ENCODE measurements at places on chromosomes 7 and 10.

GRCh38 chr7:35748371-35748770 lies 52.5 kb upstream of the SEPTIN7 start:
- DNase-seq, result peak; percentile 49

DNA sequence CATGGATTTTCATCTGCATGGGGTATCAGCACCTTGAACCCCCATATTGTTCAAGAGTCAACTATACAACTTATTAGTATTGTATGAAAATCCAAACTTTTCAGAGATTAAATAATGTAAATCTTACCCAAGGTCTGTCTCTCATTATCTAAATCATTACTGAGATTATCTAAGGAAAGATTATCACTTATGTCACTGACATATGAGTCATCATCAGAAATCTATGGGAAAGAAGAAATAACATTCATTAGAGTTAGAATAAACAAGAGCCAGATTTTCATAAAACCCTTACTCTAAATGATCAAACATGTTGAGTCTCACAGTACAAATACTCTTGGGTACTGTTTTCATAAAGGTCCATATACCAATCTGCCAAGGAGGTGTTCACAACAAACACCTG lies 83.3 kb upstream of the GSDME start:
- no peak for DNase-seq

DNA sequence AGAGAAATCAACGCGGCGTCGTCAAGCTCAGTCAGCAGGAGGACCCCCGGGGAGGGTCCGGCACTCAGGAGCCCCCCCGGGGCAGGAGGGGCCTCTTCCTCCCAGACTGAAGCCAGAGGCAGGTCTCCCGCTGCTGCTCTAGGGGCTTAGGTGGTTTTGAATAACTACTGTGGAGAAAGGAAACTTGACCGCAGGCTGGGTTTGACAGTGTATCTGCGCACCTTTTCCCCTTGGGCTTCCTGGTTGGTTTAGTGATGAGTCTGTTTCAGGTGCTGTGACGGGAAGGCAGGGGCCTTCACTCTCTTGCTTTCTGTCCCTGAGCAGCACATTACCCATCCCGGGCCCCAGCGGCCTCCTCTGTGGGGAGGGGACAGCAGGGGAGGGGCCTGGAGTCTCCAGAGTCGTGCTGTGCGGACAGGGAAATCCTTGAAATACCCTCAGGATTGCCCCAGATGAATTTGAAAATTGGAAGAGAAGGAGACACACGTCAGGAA lies 262.2 kb downstream of the ADARB2 start:
- no peak for DNase-seq

DNA sequence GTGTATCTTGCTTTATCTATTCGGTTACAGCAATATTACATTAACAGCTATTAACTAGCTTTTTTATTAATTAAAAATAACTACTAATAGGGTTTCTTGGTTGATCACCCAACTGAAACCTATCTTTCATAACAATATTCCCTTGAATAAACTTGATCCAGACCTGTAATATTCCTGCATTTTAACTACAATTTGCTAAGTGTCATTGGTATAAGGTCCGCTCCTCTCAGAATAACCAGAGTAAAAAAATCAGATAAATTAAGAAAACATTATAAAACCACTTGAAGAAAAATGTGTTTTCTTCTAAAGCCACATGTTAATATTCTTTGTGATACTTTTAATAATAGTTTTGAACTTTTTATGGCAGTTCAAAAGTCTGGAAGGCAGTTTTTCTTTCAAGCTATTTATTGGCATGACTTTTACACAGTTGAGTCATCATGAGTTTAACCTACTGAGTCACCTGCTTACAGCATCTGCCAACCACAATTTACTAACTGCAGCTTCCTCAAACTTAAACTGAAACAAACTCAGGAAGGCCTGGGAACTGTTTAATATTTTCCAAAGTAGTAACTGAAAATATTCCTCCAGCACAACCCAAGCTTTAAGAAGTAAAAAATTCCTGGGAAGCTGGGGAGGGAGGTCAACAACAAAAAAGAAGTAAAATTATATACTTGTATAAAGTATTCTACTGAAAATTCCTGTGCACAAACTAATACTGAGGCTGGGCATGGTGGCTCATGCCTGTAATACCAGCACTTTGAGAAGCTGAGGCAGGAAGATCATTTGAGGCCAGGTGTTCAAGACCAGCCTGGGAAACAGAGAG lies 103.2 kb downstream of the NRBF2 start:
- peak; percentile 92 for DNase-seq

- no peak for DNase-seq
Observed at GRCh38 chr10:121600611-121601010, 2.4 kb upstream of the FGFR2 start.

GRCh38 chr10:107477266-107477665 lies 312.8 kb upstream of the SORCS1 start:
- no peak for DNase-seq

DNA sequence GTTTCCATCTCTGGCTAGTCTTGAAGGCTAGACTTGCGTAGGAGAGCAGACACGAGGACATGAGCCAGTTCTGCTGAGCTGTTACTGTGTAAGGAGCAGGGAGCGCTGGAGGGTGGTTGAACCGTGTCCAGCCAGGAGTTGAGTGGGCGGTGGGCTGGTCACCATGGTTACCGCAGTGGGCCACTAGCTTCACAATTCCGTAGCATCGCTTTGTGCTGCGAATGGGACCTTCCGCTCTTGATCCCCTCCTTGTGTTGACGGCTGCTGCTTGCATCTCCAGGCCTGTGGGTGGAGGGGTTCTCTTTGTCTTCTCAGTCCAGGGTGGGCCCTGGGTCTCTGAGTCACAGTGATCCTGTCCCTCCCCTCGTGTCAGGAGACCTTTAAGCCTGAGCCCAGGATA lies 49.4 kb upstream of the OCM start:
- DNase-seq, result no peak

- no peak for DNase-seq
Observed at GRCh38 chr10:30210296-30210695, 138.8 kb downstream of the MTPAP start.

DNA sequence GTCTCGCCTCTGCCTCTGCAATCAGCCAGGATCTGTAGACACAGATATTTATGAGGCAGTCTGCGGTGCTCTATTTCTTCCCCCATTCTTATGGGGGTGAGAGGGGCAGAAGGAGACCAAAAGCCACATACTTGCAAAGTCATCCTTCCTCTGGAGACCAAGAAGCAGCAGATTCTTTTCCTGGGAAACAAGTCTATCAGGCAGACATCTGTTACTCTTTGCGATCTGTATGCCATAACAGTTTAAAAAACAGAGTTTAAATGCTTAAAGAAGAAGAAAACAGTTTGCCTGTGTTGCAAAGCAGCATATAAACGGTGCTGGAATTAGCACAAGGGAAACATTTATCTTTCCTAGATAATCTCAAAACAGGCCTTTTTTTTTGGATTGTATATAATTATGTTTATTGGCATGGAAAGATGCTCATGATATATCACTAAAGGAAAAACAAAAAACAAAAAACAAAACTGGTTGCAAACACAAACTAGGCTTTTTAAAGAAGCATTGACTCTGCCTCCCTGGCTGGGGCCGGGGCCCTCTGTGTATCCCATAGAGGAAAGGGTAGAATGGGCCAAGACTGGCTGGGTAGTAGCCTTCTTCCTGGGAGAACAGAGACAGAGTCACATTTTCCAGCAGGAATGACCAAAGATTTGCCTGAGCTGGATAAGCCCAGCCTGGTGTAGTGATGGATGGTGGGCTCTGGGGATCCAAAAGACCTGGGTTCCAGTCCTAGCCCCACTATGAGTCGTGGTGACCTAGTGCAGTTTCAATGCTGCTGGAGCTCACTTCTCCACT lies 50.4 kb downstream of the RGS10 start:
- no peak for DNase-seq

GRCh38 chr10:98458809-98459784 lies 12.4 kb upstream of the HPS1 start:
- DNase-seq, result no peak

DNA sequence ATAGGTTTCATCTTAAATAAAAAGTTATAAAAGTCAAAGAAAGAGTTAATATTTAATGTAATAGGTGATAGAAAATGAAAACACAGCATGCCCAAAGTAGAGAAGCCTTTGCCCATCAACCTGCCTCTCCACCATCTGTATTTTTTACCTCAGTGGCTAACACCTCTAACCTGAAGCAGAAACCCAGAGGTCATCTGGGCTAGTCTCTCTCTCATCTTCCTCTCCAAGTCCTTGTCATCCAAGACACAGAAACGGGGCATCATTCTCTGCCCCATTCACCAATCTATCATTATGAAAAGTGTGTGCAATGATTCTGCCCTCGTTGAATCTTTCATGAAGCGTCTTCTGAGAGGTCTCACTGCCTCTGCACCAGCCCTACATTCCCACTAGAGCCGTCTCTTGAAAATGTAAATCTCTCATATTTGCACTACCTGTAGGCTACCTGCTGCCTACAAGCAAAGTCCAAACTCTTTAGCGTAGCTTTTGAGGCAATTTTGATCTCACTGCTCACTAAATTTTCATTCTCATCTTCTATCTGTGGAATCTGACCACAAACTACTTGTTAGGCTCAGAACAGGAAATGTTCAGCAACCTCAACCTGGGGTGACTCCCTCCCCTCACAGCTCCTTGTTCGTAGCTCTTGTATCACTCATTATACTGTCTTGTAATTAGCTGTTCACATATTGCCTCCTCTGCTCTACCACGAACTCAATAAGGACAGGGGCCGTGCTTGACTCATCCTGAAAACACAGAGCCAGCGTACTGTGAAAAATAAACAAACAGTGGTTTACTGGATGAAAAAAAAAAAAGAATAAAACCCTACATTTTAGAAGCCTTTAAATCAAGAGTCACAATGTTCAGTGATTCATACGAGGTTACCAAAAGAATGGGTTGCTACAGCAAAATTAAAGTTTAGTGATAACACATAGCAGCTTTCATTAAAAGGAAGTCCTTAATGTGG lies 83.1 kb downstream of the CTNNA3 start:
- DNase-seq, result peak; percentile 73

DNA sequence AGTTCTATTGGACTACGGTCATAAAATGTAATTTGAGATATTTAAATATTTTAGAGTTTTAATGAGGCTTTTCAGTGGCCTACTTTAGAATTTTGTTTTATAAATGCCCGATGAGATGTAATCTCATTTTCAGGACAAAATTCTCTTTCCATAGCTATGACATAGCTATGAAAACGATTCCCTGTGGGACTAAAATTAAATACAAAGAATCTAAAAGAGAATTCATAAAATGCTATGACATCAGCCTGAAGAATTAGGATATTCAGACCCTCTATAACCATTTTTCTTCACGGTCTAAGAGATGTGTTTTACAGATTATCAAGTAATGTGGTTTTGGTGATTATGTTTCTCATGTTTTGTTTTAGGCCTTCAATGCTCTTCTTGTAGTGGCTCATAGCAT lies 48.2 kb upstream of the ODAD2 start:
- peak; percentile 54 for DNase-seq

GRCh38 chr7:71860572-71860971 lies 551.6 kb downstream of the CALN1 start:
- DNase-seq, result peak; percentile 33

DNA sequence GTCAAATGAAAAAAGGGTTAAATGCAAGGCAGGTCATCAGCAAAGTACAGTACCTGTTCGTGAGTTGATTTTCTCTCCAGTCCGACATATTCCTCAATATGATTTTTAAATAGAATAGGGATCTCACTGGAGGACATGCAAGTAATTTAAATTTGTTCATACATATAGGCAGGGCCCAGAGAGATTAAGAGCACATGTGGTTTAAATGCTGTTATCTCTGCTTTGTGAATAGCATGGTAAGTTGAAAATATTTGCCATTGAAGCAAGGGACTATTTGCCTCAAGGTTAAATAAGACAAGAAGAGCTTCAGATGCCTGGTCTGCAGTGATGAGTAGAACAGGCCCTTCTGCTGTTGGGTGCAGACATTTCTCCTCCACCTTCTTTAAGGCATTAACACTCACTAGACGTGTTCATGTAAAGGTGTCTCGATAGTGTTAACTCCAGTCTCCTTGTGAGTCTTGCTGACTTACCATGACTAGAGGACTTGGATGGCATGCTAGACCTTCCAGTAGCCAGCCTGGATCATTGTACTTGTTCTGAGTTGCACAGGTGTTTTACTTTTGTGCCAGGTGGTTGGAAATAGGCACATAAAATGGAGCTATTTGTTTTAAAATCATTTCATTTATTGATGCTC lies 15.6 kb upstream of the AKR1C3 start:
- no peak for DNase-seq

DNA sequence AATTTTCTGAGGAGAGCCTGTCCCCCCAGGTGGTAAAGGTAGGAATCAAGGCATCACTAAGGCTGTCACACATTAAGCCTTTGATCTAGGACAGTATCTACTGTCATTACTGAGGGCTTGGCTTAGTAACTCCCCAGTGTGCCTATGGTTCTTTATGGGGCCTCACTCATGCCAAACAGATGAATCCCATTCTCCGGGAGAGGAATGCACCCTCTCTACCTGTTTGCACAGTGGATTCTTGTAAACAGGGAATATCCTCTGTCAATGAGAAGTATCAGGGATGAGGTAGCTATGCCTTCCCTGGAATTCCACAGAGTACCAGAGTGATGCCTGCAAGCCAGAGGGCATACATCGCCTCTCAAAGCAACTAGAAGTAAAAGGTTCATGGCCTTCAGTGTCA lies 3.9 kb upstream of the CPN1 start:
- no peak for DNase-seq

- DNase-seq, result no peak
Observed at GRCh38 chr10:63103971-63104409, 29.1 kb upstream of the NRBF2 start.

- no peak for DNase-seq
Observed at GRCh38 chr7:74512762-74513161, 59.1 kb downstream of the GTF2IRD1 start.

DNA sequence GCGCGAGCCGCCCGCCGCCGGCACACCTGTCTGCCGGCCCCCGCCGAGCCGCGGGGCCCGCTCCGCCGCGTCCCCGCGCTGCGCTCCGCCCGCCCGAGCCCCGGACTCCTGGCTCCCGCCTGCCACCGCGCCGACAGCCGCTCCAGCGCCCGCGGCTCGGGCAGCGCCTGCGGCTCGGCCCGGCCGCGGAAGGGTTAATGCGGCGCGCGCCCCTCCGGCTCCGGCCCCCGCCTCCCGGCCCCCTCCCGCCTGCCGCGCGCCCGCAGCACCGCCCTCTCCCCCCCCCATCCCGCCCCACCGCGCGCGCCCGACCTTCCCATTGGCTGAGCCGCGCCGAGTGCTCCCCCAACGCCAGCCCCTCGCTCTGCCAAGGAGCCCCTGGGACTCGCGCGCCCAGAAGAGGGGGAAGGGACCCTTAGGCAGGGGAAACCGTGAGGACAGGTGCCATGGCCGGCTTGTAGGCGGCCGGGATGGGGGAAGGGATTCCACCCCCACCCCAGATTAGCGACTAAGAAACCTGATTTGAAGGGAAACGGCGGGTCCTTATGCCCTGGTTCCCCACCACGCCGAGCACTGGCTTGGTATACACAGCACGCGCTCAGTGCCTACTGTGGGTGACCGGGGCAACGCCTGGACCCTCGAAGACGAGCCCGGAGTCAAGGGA lies at the start of gene KCNH2:
Gene KCNH2, minus strand, starts transcription at position 196 of the 664 bp plus-strand sequence. CDS start 408 bp downstream, outside the sequence.
- no peak for DNase-seq

- DNase-seq, result peak; percentile 20
Observed at GRCh38 chr7:104156842-104157277, 51.0 kb downstream of the ORC5 start.

Measured in fibroblast of skin of back (primary cell).